ENCODE measurements at places on chromosomes 12 and 14. TPM values are rescaled to one million over a fixed set of nuclear protein-coding genes. Genes with fewer than 3 reads are reported as not detected.
A peak's percentile ranks its signal among the peaks of the same experiment; 100 is the strongest.

GRCh38 chr12:2922329-2922728, 31.6 kb downstream of the TULP3 start:
- peaks cover 7% of the 10 kb centered on the region for H3K36me3 ChIP-seq
- H3K4me3 ChIP-seq, result no peak overlapping the region
- no peak for DNase-seq

GRCh38 chr12:88993651-88994050, 358.6 kb downstream of the DUSP6 start:
- no peaks in the 10 kb centered on the region for H3K27me3 ChIP-seq
- DNase-seq, result no peak
- H3K4me3 ChIP-seq, result no peak overlapping the region
- H3K36me3 ChIP-seq, result no peaks in the 10 kb centered on the region

DNA sequence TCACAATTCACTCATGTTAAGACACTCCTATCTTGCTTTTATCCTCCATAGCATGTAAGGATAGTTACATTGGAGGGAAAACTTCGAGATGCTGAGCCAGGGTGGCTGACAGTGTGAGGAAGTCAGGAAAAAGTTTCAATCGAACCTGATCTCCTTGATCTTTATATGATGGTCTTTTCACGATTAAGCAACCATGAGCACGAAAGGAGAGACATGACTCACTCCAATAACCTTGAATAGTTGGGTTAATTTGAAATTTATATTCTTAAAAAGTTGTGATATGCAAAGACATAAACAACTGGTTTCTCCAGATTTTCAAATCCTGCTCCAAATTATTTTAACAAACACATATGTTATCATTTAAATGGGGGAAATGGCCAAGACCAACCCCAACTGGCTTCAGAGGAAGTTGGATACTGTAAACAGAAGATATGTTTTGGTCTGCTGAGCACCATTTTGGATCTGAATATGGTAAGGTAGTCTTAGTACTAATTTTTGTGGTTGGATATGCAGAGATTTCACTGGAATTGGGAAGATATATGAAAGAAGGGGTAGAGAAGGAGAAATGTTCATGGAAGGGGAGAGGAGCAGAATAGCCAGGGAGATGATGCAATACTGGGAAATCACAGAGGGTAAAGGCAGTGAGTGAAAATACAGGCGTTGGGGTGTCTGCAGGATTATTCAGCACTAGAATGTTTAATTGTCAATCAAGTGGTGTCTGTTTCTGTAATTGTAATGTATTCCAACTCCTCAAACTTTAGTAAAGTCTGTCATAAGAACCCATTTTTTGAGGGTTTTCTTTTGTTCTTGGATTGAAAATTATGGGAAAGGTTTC, 185.2 kb upstream of the SLC38A2 start:
- no peaks in the 10 kb centered on the region for H3K4me1 ChIP-seq
- H3K27me3 ChIP-seq, result no peaks in the 10 kb centered on the region
- H3K36me3 ChIP-seq, result no peaks in the 10 kb centered on the region
- no peak for DNase-seq
- H3K27ac ChIP-seq, result no peak overlapping the region
- H3K4me3 ChIP-seq, result no peak overlapping the region

- H3K27me3 ChIP-seq, result no peaks in the 10 kb centered on the region
- H3K4me3 ChIP-seq, result no peak overlapping the region
- H3K36me3 ChIP-seq, result peaks cover 2% of the 10 kb centered on the region
These were observed 3.9 kb downstream of the MPHOSPH9 start for GRCh38 chr12:123229051-123229450.

GRCh38 chr14:104085032-104085888, at the start of gene ASPG:
ASPG (plus strand) TSS chr14:104085700; CDS start chr14:104085771, 71 bp downstream.
- H3K4me3 ChIP-seq, result no peak within 1 kb of the TSS
- H3K4me1 ChIP-seq, result peaks cover 5% of the 10 kb centered on the region
- DNase-seq, result peak; percentile 15
- no peak within 1 kb of the TSS for H3K27ac ChIP-seq
- no peaks in the 10 kb centered on the region for H3K27me3 ChIP-seq

ALG10B gene
- 7.5 TPM for total RNA-seq

GRCh38 chr14:52286661-52287649, 19.5 kb downstream of the PTGDR start:
- no peak overlapping the region for H3K4me3 ChIP-seq
- no peak for DNase-seq
- no peaks in the 10 kb centered on the region for H3K36me3 ChIP-seq
- H3K27me3 ChIP-seq, result no peaks in the 10 kb centered on the region

PRB2 gene
- total RNA-seq, result not detected

- H3K36me3 ChIP-seq, result no peaks in the 10 kb centered on the region
- H3K27ac ChIP-seq, result no peak overlapping the region
- DNase-seq, result no peak
- no peaks in the 10 kb centered on the region for H3K4me1 ChIP-seq
These were observed 241.2 kb upstream of the FKBP4 start for GRCh38 chr12:2553388-2554126.

DNA sequence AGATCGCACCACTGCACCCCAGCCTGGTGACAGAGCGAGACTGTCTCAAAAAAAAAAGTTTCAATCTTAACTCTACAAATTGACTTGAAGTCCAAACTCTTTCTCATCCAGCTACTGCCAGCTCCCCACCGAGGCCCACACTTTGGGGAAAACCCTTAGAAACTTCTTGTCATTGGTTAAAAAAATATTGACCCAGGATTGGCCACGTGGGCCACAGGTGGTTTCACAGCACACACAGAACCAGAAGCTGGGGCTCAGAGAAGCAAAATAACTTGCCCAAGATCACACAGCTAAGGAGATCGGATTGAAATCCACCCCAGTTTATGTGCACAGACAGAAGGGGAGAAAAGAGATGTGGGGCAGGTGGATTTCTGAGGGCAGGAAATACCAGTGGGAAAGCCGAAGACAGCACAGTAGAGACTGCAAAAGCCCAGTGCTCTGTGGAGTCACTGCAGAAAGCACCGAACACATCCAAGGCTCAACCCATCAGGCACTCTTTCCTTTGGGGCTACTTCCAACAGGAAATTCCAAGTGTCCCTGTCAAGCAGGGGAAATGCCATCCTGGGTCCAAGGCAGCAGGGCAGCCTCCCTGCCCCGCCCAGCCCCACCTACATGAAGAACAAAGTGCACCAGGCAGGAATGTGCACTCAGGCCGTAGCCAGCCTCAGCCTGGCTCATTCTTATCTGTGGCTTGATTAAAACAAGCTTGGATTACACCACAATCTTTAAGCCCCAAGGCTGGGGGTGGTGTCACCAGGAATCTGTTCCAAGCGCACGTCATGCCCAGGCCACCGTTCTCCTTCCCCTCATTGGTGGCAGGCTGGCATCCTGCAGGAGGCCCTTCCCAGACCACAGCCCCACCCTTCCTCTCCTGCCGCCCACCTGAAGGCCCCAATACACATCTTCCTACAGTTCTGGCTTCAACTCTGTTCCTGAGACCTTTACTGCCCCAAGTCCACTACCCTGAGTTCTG, 72.5 kb downstream of the ITPK1 start:
- H3K36me3 ChIP-seq, result no peaks in the 10 kb centered on the region
- no peak for DNase-seq
- H3K27ac ChIP-seq, result no peak overlapping the region
- H3K4me1 ChIP-seq, result peaks cover 74% of the 10 kb centered on the region
- H3K4me3 ChIP-seq, result no peak overlapping the region

All from natural killer cell (primary cell).